Stimulated activated CD4-positive, alpha-beta T cell treated with anti-CD3 and anti-CD28 coated beads, Interleukin-15, amount 100 ng/mL, for 1 hour (primary cell): ENCODE measurements at places on chromosomes 12 and 14.

GRCh38 chr12:46892887-46893286 is 67.1 kb upstream of the SLC38A4 start:
- no peak for DNase-seq

GRCh38 chr14:23433457-23433856 is 2.0 kb downstream of the MYH7 start:
- DNase-seq = no peak

DNA sequence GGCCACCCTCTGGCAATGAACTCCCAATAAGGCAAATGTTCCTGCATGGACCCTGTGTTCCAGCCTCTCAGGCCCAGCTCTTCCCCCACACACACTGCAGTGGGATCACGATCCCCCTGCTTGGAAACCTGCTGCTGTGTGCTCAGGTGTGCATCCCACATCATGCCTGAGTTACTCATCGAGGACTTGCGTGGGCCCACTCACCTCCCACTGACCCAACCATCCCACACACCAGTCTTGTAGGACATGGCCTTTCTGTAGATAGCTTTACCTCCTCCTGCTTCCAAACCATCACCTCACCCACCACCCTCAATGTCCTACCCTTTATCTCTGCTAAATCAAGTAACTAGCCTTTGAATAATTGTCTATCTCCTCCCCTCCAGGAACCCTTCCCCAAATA is 24.6 kb downstream of the NPC2 start:
- no peak for DNase-seq

- no peak for DNase-seq
These were observed 11.6 kb upstream of the PTPRB start for GRCh38 chr12:70648831-70649230.

DNA sequence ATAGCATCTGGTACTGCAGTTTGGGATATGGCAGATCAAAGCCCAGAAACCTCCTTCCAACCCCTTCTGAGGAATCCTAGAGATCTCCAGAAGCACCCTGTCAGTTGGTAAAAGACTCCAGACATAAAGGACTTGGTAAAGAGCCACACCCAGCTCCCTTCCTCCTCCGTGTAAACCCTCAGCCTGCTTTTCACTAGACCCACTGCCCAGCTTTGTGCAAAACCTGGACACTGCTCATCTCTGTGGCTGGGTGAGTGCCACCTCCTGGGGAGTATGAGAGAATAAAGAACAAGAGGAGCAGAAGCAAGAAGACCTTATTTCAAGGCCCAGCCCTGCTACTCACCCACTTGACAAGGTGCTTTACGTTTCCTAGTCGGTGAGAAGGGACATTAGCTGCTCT is 33.0 kb downstream of the ANO2 start:
- DNase-seq = no peak

DNA sequence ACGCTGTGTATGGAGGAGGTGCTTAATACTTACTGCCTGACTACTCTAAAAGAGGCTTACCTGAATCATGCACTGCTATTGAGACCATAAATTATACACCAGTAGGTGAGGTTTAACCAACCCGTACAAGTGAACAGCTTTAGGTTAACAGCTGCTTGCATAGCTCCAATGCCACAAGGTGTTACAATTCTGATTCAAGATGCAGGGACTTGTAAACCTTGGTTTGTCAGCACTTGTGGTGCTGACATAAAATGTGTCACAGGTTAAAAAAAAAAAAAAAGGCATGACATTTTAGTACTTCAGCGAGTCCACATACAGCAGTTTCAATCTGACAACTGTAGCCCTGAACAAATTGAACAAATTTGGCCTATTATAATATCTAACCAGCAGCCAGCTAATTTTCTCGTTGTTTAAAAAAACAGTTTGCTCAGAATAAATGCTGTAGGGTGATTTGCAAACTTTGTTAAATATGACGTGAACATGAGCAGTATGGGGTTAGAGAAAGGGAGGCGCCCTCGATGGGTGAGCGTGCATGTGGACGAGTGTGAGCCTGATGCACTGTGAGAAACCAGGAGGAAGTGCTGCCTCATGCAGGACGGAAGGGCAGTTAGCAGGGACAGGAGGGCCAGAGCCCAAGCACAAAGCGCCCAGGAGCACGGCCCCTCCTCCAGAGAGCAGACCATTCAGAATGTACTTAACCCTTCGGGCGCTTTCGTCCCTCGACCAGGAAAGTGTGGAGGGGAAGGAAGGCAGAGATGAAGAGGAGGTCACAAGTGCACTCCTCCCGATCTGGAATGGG is 44.7 kb downstream of the TCHP start:
- DNase-seq = no peak

GRCh38 chr14:30227436-30227835 is 299.8 kb upstream of the PRKD1 start:
- DNase-seq = no peak

DNA sequence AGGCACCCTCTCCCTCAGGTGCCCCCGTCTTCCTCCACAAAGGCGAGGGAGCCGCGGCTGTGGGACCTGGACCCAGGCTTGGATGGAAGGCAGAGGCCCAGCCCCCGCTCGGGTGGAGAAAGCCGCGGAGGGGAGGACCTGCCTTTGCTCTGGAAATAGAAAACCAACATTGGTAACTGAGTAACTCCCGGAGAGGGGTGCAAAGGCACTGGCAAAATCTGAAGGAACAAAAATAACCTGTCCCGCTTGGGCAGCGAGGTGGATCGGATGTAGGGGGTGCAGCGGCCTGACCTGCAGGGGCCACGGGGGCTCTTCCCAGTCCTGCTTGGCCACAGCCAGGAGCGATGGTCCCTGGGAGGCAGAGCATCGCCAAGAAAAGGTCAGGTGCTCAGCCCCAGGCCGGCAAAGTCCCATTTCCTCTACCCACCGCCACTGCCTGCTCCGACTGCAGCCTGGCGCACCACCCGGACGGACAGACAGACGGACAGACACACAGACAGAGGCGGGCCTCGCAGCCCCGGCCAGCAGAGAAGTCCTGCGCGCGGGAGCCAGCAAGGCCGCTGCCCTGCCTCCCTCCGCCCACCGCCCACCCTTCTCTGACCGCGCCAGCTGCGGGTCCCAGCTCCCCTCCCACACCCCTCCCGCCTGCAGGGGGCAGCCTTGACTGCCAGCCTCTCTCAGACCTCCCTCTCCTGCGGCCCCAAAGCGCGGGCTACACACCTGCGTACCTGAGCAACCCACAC is 21.4 kb upstream of the TMEM106C start:
- peak; percentile 30 for DNase-seq

GRCh38 chr12:59603754-59604153 is 7.9 kb downstream of the SLC16A7 start:
- DNase-seq = no peak

- no peak for DNase-seq
These were observed 75.6 kb downstream of the GALNT4 start for GRCh38 chr12:89448951-89449371.

GRCh38 chr14:101122237-101123141 is 219.0 kb upstream of the RTL1 start:
- DNase-seq = no peak

DNA sequence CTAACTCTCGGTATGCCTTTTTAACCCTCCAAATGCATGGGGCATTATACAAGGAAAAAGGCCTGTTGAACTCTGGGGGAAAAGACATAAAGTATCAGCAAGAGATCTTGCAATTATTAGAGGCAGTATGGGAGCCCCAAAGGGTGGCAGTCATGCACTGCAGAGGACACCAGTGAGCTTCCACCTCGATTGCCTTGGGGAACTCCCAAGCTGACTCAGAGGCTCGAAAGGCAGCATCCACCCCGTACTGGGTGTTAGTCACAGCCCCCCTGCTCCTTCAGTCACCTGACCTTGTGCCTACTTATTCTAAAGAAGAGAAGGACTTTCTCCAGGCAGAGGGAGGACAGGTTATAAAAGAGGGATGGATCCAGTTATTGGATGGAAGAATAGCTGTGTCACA is 781.4 kb upstream of the TMEM132C start:
- no peak for DNase-seq

- no peak for DNase-seq
These were observed 2.7 kb downstream of the KMT2D start for GRCh38 chr12:49057888-49058287.

DNA sequence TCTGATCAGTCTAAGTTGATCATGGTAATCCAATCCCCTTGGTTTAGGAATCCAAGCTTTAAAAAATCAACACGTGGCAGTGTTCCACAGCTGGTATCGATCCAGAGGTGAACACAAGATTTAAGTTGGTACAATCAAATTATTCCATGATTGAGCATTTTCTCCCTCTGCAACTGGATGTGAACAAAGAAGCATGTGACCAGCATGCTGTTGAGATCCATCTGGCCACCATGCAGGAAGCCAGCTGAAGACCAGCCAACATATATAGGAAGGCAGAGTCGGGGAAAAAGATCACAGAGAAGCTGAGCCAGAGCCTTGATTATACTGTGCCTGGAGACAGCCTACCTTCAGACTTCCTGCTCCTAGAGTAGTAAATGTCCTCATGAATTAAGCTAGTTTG is 158.3 kb downstream of the SEC23A start:
- DNase-seq = no peak

DNA sequence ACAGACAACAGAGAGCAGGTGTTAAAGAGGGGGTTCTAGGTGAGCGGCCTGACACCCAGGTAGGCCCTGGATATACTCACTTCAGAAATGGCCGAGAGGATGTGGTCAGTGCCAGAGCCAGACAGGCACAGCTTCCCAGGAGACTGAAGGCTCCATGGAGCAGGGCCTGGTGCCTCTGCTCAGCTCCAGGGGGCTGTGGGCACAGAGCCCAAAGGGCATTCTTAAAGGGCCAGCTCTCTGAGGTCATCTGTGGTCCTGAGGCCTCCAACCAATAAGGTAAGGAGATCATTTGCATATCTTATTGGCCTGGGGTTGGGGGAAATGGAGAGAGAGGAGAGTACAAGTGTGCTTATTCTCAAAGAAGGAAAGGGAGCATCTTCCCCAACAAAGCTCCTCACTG is 9.7 kb upstream of the PCK2 start:
- DNase-seq = no peak
